ENCODE measurements at places on chromosomes 7 and 10.

DNA sequence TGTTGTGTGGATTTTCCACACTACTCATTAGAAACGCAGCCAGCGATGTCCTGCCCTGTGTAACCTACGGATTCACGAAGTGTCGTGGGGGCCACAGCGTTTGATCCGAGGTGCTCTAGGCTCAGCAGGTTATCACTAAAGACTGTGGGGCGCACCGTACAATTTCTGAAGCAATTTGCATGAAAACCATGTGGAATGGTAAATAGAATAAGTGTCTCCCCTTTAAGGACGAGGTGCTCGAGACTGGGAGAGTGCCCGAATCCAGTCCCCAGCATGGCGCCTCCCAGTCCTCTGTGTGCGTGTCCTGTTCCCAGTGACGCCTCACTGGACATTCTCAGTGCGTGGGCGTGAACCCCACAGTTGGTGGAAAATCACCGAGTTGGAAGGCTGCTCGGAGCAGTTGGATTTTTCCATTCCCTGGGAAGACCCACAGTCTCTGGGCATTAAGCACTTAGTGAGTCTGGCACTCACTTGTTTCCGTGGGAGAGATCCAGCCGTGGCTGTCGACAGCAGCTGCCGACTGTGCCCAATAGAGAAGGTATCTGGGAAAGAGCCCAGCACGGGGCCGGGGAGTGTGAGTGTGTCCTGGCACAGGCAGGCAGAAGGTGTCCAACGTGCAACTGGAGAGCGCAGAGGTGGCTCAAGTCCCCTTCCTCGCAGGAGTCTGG is 37.0 kb downstream of the PFKP start:
- DNase-seq = no peak

DNA sequence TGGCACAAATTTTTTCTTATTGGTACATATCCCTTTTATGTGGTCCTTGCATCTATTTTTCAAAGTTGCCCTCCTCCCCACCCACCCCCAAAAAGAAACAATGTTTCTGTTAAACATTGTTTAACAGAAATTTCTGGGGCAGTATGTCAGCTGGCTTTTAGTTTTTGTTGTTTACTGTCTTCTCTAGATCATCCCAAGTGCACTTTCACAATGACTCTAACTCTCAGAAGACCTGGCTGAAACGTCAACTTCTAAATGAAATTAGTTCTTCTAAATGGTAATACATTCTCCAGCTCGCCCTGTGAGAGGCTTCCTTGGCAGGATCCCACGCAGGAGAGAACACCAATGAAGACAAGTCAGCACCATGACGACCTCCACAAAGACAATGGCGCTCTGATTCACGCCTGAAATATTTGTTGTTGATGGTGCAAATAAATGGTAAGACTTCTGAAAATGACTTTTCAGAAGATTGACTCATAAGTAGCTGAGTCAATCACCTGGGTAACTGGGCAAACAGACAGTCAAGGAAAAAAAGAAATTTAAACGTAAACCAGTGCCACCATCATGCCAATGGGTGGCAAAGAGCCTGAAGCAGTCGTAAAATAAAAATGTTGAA is 293.7 kb downstream of the FZD1 start:
- DNase-seq = peak; percentile 93

GRCh38 chr7:2019461-2019710 is 213.4 kb downstream of the MAD1L1 start:
- no peak for DNase-seq

DNA sequence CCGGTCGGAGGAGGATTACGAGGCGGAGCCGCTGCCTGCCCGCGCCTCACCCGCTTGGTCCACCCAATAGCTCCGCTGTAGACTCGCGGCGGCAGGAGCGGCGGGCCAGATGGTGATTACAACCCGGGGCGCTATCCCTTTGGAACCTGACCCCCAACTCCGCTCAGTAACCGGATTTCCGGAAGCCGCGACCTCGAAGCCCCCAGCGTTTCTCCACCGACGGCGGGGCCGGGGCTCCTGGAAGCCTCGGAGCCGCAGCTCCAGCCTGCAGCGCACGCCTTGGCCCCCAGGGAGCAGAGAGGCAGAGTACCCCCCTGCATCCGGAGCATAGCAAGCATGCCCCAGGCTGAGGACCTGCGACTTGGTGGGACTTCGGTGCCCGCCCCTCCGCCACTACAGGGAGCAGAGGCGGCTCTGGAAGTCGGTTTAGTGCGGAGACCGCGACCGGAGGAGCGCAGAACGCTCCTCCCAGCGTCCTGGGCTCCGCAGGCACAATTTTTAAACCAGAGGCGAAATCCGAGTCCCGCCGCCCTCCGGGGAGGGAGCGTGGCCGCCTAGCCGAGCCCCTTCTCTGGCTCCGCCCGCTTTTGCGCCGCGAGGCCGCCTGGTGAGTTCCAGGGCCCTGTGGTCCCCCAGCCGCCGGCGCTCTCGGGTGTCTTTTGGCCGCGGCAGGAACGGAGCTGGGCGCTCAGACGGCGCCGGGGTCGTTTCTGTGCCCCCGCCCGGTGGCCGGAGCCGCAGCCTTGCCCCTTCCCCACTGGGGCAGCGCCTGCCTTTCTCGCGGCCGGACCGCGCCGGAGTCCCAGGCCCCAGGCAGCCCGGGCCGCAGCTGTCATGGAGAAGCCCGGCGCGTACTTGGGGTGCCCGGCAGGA is 28.2 kb upstream of the BMS1 start:
- no peak for DNase-seq

- DNase-seq = no peak
These were observed 22.4 kb downstream of the KCNH2 start for GRCh38 chr7:150955519-150956394.

DNA sequence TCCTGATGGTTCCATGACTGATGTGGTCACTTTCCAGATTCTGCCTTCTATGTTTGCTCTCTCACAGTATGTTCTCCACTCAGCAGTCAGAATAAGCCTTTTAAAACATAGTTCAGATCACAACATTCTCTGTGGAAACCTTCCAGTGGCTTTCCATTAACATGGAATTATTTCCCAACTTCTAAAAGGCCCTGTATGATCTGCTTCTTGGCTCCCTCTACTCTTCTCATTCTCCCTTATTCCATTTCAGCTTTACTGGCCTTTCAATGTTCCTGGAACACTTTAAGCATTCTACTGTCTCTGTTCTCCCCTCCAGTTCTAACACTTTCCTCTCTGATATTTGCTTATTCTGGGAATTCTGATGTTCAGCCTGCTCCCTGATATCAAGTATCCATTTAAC is 325.6 kb downstream of the THSD7A start:
- no peak for DNase-seq

DNA sequence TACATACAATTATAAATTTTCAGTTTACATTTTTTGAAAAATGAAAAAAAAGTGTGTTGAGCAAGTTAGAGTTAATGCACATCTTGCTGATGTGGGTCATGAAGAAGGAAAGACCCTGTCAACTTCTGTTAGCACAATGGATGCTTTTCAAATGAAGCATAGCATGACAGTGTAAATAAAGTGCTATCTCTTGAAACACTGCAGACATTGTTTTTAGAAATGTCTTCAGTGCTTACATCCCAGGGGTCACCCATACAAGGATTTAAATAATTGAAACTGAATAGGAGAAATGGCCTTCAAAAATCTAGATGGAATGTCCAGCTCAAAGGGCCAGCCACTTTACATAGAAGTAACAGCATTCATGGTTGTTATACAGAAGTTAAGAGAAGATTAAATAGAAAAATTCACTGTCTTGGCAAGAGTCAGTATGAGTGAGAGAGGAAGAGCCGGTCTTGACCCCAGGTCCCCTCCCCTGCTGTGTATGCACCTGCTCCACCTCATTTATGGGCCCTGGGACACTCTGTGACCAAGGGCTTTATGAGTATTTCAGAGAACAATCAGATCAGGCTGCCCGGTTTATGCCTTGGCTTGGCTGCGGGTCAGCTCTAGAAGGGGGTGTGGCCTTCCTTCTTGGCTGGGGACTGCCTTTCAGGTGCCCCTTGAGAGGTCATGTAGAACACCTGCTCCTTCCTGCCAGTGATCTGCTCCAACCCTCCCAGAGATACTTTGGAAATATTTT is 237.7 kb upstream of the TMEM72 start:
- no peak for DNase-seq

GRCh38 chr10:50536617-50537240 is 87.0 kb downstream of the SGMS1 start:
- no peak for DNase-seq

- no peak for DNase-seq
These were observed 73.5 kb downstream of the AOAH start for GRCh38 chr7:36650766-36651312.

DNA sequence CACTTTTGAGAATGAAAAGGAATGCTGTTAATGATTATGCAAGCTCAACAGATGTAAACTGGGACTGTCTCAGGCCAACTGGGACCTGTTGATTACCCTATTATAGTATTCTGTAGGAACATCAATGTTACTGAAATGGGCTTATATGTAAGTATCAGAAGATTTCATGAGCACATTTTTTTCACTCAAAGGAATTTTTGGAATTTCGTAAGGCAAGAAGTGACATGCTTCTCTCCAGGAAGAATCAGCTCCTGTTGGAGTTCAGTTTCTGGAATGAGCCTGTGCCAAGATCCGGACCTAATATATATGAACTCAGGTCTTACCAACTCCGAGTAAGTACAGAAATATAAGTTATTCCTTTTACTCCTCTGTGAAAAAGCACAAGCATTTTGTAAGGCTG is 19.2 kb downstream of the NIPSNAP2 start:
- no peak for DNase-seq

All from HS-5 (cell line).